Subcutaneous adipose tissue (tissue), 4 donors: ENCODE measurements at places on chromosomes 1 and 21. TPM values are rescaled to one million over a fixed set of nuclear protein-coding genes. Genes with fewer than 3 reads are reported as not detected.

URB2 gene
- 6.8 TPM for total RNA-seq

CHRM3 gene
- total RNA-seq = 1.8 TPM

ENTREP3 gene
- total RNA-seq = 12.1 TPM

LRRC38 gene
- total RNA-seq = not detected

MYOC gene
- 12.4 TPM for total RNA-seq

ARTN gene
- not detected for total RNA-seq

PGLYRP3 gene
- not detected for total RNA-seq

TGFB2 gene
- total RNA-seq = 0.38 TPM

TMEM52 gene
- total RNA-seq = 9.8 TPM

ESPN gene
- total RNA-seq = not detected

ACTA1 gene
- not detected for total RNA-seq

FCAMR gene
- total RNA-seq = not detected

SPATA21 gene
- not detected for total RNA-seq

KRTAP6-1 gene
- not detected for total RNA-seq

TMPRSS15 gene
- not detected for total RNA-seq

GFI1 gene
- total RNA-seq = 0.68 TPM

CPTP gene
- 9.9 TPM for total RNA-seq

FRRS1 gene
- total RNA-seq = 2.4 TPM

CDC42BPA gene
- 68.2 TPM for total RNA-seq

SPATA45 gene
- total RNA-seq = not detected

CRB1 gene
- 0.34 TPM for total RNA-seq

NCF2 gene
- 50.9 TPM for total RNA-seq

NPR1 gene
- 220 TPM for total RNA-seq

PYCR2 gene
- total RNA-seq = 24.1 TPM

TFF2 gene
- total RNA-seq = not detected

FTCD gene
- total RNA-seq = not detected

CHIA gene
- total RNA-seq = 2.6 TPM

COL24A1 gene
- total RNA-seq = 2.9 TPM

GRHL3 gene
- not detected for total RNA-seq

OR2AK2 gene
- total RNA-seq = not detected

DTL gene
- total RNA-seq = 0.66 TPM

TSPAN1 gene
- not detected for total RNA-seq

SYT6 gene
- total RNA-seq = 0.19 TPM

PRRX1 gene
- 90.4 TPM for total RNA-seq

CD48 gene
- 77.7 TPM for total RNA-seq
